CD8-positive, alpha-beta memory T cell (primary cell): ENCODE measurements at places on chromosomes 2 and 18. TPM values are rescaled to one million over a fixed set of nuclear protein-coding genes. Genes with fewer than 3 reads are reported as not detected.

SMAD7 gene
- total RNA-seq: 23.3 TPM

HNMT gene
- 0.78 TPM for total RNA-seq

CNGA3 gene
- total RNA-seq: not detected

- no peak for DNase-seq
Measured at GRCh38 chr2:121910139-121910538, 154.7 kb downstream of the TSN start.

DNA sequence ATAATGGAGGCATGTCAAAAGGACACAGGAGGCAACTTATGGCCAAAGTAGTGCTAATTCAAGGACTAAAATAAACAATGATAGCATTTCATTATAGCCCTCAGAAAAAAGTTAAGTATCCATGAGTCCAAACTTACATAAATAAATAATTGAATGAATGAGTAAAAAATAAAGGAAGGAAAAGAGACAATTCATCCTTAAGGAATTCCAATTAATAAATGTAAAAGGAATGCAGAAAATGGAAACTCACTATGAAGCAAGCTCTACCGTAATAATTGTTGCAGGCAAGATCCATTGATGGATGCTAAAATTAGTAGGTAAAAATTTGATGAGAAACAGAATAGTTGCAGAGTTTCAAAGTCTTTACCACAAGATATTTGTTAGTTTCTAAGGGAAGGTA, 88.2 kb upstream of the RAPGEF4 start:
- no peak for DNase-seq

GRCh38 chr2:156903335-156903734, 354.2 kb upstream of the GALNT5 start:
- DNase-seq: no peak

- DNase-seq: no peak
Measured at GRCh38 chr2:174623106-174623637, 25.6 kb upstream of the WIPF1 start.

GRCh38 chr2:164910101-164910899, 45.0 kb downstream of the SLC38A11 start:
- DNase-seq: no peak

DNA sequence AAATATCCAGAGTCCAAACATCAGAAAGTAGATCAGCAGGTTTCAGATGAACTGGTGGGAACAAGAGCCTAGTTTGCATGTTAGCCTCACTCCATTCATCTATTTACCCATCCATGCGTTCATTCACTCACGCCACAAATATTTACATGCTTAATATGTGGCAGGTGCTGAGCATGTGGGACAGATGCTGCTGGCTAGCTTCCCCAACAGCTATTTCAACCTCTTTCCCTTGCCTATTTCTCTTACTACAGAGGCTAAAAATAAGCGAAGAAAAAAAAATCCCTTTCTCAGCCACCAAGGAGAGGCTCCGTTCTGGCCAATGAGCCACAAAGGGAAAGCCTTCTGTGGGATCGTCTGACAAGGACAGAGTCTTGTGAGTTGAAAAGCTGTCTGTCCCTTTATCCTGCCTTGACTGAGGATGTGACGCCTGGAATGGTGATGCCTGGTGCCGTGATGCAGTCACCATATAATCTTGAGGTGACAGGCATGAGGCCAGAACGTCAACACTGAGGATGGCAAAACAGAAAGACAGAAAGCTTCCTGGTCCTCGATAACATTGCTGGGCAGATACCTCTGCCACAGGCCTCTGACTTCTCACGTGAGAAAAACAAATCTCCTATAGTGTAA, 78.2 kb downstream of the KCTD1 start:
- DNase-seq: no peak

- no peak for DNase-seq
Measured at GRCh38 chr2:25989154-25989553, 6.9 kb upstream of the KIF3C start.

DNA sequence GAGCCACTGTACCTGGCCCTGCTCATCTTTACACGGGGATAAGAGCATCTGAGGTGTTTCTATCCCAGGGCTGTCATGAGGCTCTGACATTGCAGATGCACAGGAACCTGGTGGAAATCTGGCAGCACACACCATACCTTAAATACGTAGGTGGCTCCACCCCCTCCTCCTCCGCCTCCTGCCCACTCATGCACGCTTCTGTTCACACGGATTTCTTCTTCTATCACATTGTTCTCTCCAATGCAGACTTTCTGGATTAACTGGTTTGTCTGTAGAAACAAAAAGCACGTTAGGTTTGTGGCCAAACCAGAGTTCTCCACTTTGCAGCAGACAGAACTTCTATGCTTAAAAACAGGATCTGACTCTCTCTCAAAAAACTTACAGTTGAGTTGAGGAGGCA, 118.2 kb downstream of the CLIP4 start:
- no peak for DNase-seq

GRCh38 chr2:98346311-98347236, at the start of gene CNGA3:
CNGA3 (plus strand) TSS chr2:98346456; CDS start chr2:98369976, 23,520 bp downstream.
- DNase-seq: no peak

DNA sequence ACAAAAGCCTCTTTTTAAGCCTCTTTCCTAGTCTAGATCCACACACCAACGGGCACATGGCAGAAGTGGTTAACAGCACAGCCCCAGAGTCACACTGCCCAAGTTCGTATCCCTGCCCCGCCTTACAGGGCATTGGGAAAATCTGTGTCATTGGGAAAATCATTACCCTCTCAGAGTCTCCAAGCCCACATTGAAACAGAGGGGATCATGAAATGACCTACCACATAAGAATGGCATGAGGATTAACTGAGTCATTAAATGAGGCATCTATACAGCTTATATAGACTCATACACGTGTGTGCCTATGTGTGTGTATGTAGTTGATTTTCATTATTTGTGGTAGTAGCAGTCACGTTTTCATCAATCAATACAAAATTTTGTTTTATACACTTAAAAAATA, 469.0 kb upstream of the POU3F3 start:
- DNase-seq: no peak
